Breast epithelium (tissue), 4 donors: ENCODE measurements at places on chromosomes 5 and 9. TPM values are rescaled to one million over a fixed set of nuclear protein-coding genes. Genes with fewer than 3 reads are reported as not detected.

The HSD17B3 gene
- total RNA-seq: not detected

The MZB1 gene
- not detected for total RNA-seq

DNA sequence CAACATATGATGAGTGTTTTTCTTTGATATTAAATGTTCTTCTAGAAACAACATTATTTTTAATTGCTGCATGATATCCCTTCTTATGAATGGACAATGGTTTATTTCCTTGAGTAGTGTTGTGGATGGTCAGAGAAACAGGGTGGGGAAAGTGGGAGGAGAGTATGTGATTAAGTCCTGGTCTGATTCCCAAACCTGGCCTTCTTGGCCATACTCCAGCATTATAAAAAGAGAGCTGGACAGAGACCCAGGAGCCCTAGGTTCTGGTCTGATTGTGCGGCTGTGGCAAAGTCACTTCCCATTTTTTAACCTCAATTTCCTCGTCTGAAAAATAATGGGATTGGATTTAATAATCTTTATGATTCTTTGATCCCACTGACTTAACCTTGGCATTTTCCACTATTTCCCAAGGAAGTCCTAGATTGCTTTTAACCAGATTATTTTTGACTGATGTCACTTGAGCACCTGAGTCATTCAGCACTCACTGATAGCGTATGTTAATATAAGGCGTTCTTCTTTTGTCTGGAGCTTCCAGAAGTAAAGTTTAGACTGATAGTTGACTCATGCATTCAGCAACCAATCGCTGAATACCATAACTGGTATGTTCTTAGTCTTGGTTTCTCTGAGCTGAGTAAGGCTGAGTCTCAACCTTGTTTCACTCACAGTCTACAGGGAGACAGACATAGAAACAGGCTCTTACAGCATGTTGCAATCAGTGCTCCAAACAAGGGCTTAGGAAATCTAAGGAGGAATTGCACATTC is 26.2 kb downstream of the OSMR start:
- DNase-seq: no peak
- no peaks in the 10 kb centered on the region for H3K27me3 ChIP-seq
- no peak overlapping the region for H3K4me3 ChIP-seq
- H3K27ac ChIP-seq: no peak overlapping the region
- H3K36me3 ChIP-seq: no peaks in the 10 kb centered on the region
- no peaks in the 10 kb centered on the region for H3K4me1 ChIP-seq

DNA sequence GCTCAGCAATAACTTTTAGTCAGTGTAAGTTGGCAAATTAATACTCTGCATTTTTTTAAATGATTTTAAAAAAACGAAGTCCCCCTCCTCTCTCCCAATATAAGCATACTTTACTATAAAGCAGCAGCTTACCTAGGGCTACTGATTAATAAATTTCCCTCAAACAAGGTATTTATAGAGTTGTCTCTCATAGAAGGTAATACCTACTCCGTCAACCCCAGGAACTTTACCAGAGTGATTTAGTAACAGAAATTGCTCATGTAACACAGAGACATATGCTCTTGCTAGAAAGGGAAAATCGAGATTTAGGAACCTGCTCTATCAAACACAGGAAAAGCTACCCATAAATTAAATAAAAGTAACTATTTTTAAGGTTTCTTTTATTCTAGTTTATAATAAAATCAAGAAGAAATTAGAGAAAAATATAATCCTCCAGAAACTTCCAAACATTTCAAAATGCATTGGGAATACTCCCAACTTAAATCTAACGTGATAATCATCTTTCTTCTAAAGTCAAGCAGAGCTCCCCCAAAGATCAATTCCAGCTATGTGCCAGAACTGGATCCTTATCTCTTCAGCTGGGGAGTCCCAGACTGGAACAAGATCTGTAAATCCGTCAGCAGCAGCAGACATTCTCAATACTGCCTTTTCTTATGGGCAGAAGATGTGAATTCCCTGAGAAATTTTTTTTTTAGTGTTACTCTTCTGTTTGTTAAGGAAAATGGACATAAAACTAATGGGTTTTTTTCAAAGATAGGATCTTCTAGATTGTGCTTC is 69.6 kb downstream of the ADAMTS16 start:
- no peak overlapping the region for H3K27ac ChIP-seq
- no peaks in the 10 kb centered on the region for H3K4me1 ChIP-seq
- H3K4me3 ChIP-seq: no peak overlapping the region
